ENCODE measurements at places on chromosomes 13 and 19.

- no peak for DNase-seq
These were observed 14.9 kb downstream of the ARID3A start for GRCh38 chr19:940591-941291.

GRCh38 chr19:38657633-38658222 is 10.3 kb downstream of the ACTN4 start:
- DNase-seq, result no peak

GRCh38 chr13:48158290-48158689 is 63.4 kb upstream of the MED4 start:
- no peak for DNase-seq

GRCh38 chr13:64480672-64481071 is 2749.5 kb downstream of the PCDH9 start:
- no peak for DNase-seq

GRCh38 chr19:42606660-42607351 is 12.1 kb upstream of the CEACAM8 start:
- DNase-seq, result no peak
